ENCODE measurements at places on chromosomes 5 and 9. TPM values are rescaled to one million over a fixed set of nuclear protein-coding genes. Genes with fewer than 3 reads are reported as not detected.

LIX1 gene
- total RNA-seq: not detected

GRCh38 chr5:93120051-93120450 lies 461.0 kb downstream of the NR2F1-AS1 start:
- DNase-seq: no peak

RBM18 gene
- total RNA-seq: 8.4 TPM

DNA sequence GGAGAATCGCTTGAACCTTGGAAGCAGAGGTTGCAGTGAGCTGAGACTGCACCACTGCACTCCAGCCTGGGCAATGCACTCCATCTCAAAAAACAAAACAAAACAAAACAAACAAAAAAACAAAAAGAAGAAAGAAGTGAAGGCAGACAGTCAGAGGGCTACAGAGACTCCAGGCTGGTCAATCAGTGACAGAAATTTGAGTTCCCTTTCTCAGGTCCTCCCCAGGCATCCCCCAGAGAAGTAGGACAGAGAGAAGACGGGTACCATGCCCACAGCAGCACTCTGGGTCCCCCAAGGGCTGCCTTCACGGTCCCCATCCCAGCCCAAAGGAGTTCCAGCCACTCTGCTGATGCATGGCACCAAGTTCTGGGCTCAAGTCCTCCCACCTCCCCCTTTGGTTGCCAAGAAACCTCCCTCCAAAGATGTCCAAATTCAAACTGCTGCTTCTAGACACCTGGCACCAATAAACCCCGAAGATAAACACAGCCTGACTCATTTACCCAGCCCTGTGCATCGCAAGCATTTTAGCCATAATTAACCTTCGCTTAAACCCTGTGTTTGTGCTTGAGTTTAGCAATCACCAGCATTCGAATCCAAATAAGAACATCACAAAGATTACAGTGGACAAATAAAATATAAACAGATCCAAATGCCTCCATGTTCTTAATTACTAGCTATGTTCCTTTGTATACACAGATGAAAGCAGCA lies 24.0 kb downstream of the SEMA4D start:
- DNase-seq: no peak

DNA sequence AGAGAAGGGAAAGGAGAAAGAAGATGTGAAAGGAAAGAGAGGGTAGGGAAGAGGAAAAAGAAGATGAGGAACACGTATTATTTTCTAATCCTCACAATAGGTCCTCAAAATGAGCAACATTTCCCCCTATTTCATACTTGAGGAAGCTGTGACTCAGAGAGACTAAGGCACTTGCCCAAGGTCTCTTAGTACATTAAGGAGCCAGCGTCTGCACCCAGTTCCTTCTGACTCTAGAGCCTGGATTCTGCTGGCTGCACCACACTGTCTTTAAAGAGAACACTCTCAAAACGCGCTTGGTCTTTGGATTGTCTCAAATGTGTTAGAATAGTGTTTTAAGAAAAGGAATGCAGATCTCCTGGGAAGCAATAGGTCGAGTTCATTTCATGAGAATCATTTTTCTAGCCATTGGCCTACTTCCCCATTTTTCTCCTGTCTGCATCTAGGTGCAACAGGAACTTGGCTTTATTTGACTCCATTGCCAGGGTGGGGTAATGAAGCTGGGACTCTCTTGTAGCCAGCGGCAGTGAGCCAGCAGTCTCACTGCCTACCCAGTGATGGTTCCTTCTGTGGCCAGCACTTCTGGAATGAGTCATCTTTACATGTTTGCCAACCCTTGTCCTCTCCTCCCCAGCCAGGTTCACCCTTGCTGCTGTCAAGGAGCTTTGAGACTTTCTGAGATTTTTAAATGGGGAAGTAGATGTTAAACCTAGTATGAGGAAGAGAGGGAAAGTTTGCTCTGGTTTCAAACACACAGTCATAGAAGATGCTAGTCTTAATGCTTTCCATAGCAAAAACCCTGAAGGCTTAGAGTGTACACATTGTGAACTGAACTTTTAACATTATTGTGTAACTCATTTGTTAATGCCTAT lies 82.7 kb downstream of the DOCK8 start:
- peak; percentile 69 for DNase-seq

- peak; percentile 90 for DNase-seq
Observed at GRCh38 chr5:37940931-37941623, 101.2 kb upstream of the GDNF start.

RNF183 gene
- 0.38 TPM for total RNA-seq

RPS14 gene
- 8,789 TPM for total RNA-seq

GRCh38 chr5:118687661-118688621 lies 300.4 kb downstream of the DTWD2 start:
- DNase-seq: no peak

- DNase-seq: no peak
Observed at GRCh38 chr5:37604290-37604689, 225.2 kb downstream of the WDR70 start.

DDX4 gene
- total RNA-seq: under 0.01 TPM

GRCh38 chr5:57600321-57600720 lies 117.7 kb upstream of the ACTBL2 start:
- no peak for DNase-seq

LCN2 gene
- total RNA-seq: 48.4 TPM

DNA sequence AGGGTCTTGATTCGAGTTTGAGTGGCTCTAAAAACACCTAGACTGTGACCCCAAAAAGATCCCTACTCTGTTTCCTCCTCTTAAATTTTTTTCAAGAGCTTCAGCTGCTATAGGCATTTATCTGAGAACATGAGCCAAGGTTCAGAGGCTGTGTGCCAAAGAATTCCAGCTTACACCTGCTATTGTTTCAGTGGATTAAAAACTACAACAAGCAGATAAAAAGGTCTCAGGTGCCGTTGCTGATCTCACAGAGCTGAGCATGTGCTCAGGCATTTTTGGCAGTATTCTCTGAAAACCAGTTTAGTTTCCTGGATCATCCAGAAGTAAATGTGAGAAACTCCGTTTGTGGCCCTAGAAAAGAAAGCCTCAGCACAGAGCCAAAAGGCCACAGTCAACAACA lies 349.2 kb downstream of the DEPDC1B start:
- no peak for DNase-seq

- no peak for DNase-seq
Observed at GRCh38 chr9:25889661-25890060, 211.4 kb upstream of the TUSC1 start.

SLC34A3 gene
- not detected for total RNA-seq

DNA sequence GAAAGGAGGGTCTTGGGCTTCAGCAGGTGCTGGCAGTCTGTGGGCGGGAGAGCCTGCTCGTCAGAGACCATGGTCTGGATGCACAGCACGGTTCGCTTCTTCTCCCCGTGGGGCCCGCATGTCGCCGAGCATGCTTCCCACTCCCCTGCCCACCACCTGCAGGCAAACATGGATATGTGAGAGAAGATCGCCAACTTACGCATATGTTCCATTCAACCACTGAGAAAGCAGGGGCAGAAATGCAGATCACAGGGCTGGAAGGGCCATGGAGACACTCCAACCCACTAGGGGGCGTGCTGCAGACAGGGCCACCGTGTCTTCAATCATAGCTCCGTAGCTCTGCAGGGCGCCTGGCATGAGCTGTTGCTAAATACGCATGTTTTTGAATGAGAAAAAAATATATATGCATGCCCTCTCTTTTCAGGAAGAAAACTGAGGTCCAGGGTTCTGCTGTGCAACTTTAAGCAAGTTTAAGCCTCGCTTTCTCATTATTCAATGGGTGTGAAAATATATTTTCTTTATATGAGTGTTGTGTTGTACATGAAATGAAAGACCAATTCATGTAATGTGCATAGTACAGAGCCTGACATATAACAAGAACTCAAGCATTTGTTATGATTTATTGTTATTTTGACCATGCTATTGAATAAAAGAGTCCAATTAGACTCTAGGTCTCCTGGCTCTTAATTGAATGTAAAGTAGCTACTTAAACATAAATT lies 148.0 kb downstream of the TARS1 start:
- DNase-seq: no peak

DNA sequence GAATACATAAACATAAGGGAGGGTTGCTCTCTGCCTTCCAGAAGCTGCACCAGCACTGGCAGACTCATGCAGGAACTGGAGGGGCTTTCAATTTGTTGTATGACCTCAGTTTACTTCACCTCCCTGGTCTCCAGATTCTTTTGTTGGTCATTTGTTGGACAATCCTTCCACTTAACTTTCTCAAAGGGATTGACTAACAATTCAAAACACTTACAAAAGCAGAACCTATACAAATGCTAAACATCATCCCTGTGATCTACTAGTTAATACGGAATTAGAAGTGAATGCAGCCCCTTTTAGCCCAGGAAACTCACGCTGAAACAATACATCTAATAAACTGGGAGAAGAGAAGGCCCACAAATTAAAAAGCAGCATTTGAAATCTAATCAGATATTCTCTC lies 404.6 kb upstream of the BRINP1 start:
- DNase-seq: no peak

ALDOB gene
- not detected for total RNA-seq

DNA sequence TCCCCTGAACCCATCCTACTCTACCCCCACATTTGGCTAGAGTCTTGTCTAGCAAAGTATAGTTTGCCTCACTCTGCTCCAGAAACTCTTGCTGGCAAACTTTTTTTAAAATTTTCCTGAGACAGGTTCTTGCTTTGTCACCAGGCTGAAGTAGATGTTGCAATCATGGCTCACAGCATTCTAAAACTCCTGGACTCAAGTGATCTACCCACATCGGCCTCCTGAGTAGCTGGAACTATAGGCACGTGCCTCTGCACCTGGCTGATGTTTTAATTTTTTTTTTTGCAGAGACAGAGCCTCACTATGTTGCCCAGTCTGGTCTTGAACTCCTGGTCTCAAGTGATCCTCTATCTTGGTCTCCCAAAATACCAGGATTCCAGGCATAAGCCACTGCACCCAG lies 175.8 kb upstream of the FBXL17 start:
- peak; percentile 11 for DNase-seq

DNA sequence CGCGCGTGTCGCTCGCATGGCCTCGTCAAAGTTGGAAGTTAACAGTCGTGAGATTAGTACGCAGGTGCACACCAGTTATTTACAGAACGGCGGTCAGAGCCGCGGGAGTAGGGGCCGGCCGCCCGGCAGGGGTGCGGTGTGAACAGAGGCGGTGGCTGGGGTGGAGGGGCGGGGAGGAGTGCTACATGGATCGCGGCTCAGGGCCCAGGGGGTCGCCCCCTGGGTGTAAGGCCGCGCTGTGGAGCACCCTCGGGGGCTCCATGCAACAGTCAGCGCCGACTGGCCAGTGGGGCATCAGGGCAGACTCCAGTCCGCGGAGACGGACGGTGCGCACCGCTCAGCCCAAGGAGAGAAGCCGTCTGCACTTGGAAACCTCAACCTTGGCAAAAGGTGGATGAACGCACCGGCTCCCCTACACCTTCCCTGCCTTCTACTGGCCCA lies 60.3 kb downstream of the ZNF354C start:
- DNase-seq: no peak

DNA sequence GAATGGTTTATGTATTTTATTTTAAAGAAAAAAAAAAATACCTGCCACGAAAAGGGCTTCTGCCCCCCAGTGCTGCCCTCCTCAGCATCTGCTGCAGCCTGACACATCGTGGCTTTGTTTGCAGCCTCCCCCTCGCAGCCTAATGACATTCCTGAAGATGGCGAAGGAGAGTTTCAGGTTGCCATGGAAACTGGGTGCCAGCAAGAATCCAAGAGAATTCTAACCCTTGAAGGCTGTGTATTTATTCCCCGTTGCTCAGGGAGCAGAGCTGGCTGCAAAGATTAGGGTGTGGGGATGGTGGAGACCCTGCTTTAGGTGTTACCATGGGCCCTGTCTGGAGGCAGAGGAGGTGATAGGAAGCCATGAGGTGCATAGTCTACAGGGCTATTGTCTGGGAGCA lies 126.6 kb downstream of the NSG2 start:
- DNase-seq: no peak

ENTREP1 gene
- 0.53 TPM for total RNA-seq

DNA sequence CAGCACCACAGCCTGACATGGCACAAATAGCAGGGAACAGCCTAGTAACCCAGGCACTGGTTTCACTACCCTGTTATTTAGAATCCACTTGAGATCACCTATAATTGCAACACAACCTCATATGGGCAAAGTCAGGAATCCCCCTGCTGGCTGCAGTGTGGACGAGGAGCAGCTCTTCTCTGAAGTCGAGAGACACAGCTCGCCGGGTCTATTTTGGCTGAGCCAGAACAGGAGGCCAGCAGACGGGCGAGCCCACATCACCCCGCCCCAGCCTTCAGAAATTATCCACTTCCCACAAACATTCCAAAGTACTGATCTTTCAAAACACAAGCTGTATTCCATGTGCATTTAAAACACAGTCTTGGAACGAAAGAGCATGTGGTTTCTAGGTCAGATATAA lies 179.0 kb downstream of the ROR2 start:
- peak; percentile 63 for DNase-seq

DNA sequence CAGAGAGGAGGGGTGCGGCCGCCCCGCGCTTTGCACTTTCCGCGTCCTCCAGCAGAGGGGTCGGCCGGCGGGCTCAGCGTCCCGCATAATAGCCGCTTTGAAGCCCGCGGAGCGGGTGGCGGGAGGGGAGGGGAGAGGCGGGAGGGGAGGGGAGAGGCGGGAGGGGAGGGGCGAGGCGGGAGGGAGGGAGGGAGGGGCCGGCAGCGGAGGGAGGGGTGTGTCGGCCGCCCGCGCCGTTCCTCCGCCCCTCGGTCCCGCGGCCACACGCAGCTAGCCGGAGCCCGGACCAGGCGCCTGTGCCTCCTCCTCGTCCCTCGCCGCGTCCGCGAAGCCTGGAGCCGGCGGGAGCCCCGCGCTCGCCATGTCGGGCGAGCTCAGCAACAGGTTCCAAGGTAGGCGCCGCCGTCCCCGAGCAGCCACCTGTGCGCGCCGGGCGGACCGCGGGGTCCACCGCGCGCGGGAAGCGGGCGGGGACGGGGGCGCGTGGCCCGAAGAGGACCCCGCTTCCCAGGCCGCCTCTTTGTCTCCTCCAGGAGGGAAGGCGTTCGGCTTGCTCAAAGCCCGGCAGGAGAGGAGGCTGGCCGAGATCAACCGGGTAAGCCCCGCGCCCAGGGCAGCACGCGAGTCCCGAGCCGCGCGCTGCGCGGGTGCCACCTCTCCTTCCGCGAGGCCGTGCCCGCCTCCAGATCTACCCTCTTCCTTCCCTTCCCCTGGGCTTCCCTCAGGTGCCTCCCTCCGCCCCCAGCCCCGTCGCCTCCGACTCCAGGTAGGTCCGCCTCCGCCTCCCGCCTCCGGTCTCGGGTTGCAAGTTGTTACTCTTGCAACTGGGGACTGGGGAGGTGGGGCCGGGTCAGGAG lies at the start of gene AIF1L:
AIF1L (plus strand) TSS at position 263 of the 857 bp plus-strand sequence; CDS start at position 362, 99 bp downstream.
- no peak for DNase-seq

DNA sequence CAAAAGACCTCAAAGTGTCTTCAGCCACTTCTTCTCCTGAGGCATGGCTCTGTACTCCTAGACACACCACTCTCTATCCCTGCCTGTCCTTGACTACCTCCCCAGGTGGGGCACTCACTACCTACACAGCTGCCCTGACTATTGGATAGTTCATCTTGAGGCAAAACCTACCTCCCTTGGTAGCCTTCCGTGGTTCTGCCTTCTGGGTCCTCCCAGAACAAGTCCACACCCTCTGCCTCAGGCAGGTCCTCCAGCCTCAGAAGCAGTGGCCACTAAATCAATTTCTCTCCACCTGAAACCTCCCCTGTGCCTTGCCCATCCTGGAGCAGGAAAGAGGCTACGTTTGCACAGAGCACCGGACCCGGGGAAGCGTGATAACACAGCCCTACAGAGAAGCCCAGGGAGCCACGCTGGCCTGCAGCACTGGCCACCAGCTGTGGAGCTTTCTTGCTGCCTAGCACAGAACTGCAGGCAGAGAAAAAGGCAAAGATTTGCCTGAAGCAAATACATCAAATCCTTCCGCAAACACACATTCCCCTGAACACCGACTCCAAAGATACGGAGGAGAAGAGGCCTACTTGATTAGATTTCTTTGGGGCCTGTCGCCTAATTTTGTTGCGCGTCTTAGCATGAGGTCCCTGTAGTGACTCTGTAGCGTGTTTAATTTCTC lies 141.8 kb downstream of the C9orf50 start:
- no peak for DNase-seq

GRCh38 chr9:129496473-129497004 lies 124.4 kb downstream of the C9orf50 start:
- peak; percentile 57 for DNase-seq

Measured in bronchial epithelial cell (primary cell).